Fibroblast of lung (primary cell): ENCODE measurements at places on chromosomes 7 and 10. TPM values are rescaled to one million over a fixed set of nuclear protein-coding genes. Genes with fewer than 3 reads are reported as not detected.

The ASB15 gene
- total RNA-seq, result not detected in 2 replicates

The ARHGEF35 gene
- 0.51 and 5.4 TPM in 2 replicates for total RNA-seq

The NRAP gene
- not detected in 2 replicates for total RNA-seq

The GNGT1 gene
- total RNA-seq, result not detected in 2 replicates

The ZSCAN25 gene
- 10.2 and 10.5 TPM in 2 replicates for total RNA-seq

The CYP2C19 gene
- total RNA-seq, result not detected in 2 replicates

The CLDN4 gene
- under 0.01 and 0.26 TPM in 2 replicates for total RNA-seq

The TSPAN13 gene
- 0.77 and 2.8 TPM in 2 replicates for total RNA-seq

The HOXA6 gene
- 3.6 and 4.4 TPM in 2 replicates for total RNA-seq

The CPEB3 gene
- total RNA-seq, result 0.51 and 0.66 TPM in 2 replicates

The FOXI2 gene
- not detected in 2 replicates for total RNA-seq

The CHCHD3 gene
- total RNA-seq, result 88.3 and 94.0 TPM in 2 replicates

The SPDYE5 gene
- total RNA-seq, result not detected in 2 replicates

The WNT2 gene
- 1.7 and 3.9 TPM in 2 replicates for total RNA-seq

The TYW1 gene
- total RNA-seq, result 22.6 and 25.1 TPM in 2 replicates

The RSPH10B gene
- total RNA-seq, result under 0.01 and 0.66 TPM in 2 replicates

The CFAP43 gene
- total RNA-seq, result under 0.01 and 0.26 TPM in 2 replicates

The DKK1 gene
- total RNA-seq, result 54.4 and 80.6 TPM in 2 replicates

The SPDYE17 gene
- not detected in 2 replicates for total RNA-seq

The RBM33 gene
- total RNA-seq, result 18.7 and 33.2 TPM in 2 replicates

The HTR5A gene
- not detected in 2 replicates for total RNA-seq

The SPDYE2B gene
- total RNA-seq, result not detected in 2 replicates

The OPN1SW gene
- total RNA-seq, result not detected in 2 replicates

The LRRC17 gene
- total RNA-seq, result 12.6 and 30.8 TPM in 2 replicates

The SCD gene
- 367 and 537 TPM in 2 replicates for total RNA-seq

The ASL gene
- total RNA-seq, result 18.7 and 36.0 TPM in 2 replicates

The VWA2 gene
- total RNA-seq, result under 0.01 and 0.17 TPM in 2 replicates

The PVRIG gene
- total RNA-seq, result not detected in 2 replicates

The CYP2E1 gene
- total RNA-seq, result 0.26 and 0.50 TPM in 2 replicates

The CFAP46 gene
- 0.26 and 0.66 TPM in 2 replicates for total RNA-seq

The DTX2 gene
- total RNA-seq, result 2.6 and 6.8 TPM in 2 replicates

The ADAM8 gene
- total RNA-seq, result 1.0 and 2.0 TPM in 2 replicates

The AOC1 gene
- total RNA-seq, result not detected in 2 replicates

The ZNF853 gene
- total RNA-seq, result 0.66 and 4.4 TPM in 2 replicates

The ITIH5 gene
- 12.4 and 49.3 TPM in 2 replicates for total RNA-seq
